RPMI7951 (cell line): ENCODE measurements at places on chromosomes 5 and 9. TPM values are rescaled to one million over a fixed set of nuclear protein-coding genes. Genes with fewer than 3 reads are reported as not detected.
A peak's percentile ranks its signal among the peaks of the same experiment; 100 is the strongest.

GRCh38 chr5:160750938-160751657 lies 100.9 kb downstream of the ATP10B start:
- DNase-seq, result no peak

- no peak for DNase-seq
Measured at GRCh38 chr5:639584-640213, 27.6 kb downstream of the CEP72 start.

DNA sequence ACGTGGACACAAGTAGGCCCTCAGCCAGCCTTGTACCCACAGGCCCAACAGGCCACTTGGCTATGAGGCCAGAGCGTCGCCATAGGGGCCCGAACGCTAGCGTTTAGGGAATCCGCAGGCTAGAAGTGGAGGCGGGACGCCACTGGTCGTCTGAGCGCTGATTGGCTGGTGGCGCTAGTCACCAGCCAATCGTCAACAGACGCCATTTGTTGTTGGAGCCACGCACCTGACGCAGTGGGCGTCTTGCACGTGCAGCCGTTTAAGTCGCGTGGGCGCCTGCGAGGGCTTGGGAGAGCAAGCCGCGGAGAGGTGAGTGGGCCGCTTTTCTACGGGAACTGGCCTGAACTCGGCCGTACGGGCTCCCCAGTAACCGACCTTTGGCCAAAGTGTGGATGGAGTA lies at the start of gene DDX4:
Gene DDX4, plus strand, starts transcription at position 269 of the 400 bp plus-strand sequence. CDS start 903 bp downstream, outside the sequence.
- no peak for DNase-seq

DNA sequence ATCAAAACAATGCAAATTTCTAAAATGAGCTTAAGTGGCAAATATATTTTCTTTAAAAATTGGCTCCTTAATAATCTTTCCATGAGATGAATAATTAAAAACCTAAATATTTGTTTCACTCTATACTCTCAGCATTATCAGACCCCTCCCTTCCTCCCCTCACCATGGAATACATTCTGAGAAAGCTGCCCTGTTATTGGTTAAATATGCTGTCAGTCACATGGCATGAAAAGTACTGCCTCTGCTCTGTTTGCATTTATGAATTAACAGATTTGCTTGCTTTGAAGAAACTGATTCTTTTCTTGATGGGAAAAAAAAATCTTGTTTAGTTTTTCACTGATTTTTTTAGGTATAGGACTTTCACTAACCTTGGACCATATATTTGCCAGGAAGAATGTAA lies 17.0 kb upstream of the RPS23 start:
- peak; percentile 70 for DNase-seq

DNA sequence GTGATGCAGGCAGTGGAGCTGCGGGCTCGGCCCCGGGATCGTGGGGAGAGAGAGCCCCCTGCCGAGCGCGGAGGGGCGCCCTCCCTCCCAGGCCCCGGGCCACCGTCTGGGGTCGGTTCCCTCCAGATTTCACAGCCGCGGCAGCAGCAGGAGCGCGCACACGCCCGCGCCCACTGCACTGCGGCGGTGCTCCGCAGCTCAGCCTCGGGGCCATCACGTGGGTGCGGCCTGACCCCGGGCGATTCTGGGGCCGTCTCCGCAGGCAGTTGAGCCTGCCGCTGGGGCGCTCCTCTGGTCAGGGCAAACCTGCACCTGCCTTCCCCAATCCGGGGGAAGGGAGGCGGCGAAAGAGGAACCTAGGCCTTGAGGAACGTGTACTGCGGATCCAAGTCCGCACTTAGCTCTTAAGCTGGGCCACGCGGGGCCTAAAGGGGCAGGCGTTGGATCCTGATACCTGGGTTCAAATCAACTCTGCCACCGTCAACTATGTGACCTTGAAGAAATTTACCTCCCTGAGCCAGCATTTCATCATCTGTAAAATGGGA lies 9.4 kb upstream of the DELE1 start:
- DNase-seq, result no peak

DNA sequence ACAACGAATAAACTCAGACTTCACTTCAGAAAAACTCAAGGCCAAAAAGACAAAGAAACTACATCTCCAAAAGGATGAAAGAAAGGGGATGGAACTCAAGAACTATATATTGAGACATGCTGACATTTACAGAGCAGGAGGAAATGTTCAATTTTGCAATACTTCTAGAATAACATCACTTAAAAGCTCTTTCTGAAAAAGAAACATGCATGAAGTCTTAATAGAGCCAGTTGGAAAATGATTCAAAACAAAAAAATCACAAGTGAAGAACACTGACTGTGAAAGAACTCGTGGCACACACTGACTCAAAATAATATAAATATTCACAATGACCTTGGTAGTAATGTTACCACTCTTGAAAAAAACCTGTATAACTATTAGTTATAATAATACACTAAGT lies 267.8 kb upstream of the NREP start:
- DNase-seq, result no peak

- peak; percentile 54 for DNase-seq
Measured at GRCh38 chr9:105608721-105609598, 51.0 kb downstream of the FKTN start.

DNA sequence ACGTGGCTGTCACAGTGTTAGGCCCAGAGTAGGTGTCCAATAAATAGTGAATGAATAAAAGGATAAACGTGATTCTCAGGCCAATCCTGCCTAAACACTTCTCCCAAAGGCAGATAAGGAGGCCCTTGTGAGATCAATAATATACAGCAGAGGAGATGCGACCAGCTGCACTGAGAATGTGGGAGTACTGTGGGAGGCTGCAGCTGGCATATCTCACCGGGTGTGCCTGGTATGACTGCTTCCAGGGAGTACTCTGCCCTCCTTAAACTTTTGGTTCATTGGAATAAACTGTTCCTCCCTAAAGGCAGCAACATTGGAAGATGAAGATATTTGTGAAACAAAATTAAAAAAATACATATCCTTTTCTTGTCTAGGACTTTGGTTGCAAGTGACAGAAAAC lies 57.1 kb upstream of the PTPN3 start:
- DNase-seq, result no peak

- DNase-seq, result peak; percentile 66
Measured at GRCh38 chr5:16856531-16856930, 79.6 kb downstream of the MYO10 start.

DNA sequence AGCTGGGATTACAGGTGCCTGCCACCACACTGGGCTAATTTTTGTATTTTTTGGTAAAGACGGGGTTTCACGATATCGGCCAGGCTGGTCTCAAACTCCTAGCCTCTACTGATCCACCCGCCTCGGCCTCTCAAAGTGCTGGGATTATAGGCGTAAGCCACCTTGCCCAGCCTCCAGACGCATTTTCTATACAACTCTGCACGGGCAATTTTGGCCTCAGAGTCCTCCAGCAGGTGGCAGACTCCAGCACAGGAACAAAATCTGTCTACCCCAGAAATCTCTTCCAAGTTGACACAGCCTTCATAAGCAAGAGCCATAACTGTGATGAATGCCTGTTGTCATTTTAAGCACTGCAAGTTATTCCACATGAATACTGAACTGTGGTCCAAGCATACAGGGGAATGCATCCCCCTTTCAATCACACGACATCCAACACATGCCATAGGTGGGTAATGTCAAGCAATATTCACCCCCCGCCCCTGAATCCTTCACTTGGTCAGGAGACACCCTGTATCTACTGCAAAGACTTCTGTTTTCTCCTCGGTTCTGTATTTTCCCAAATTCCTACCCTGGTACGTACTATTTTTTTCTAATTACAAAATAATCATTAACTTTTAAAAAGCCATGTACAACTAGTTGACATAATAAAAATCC lies 50.8 kb downstream of the ALDH7A1 start:
- peak; percentile 30 for DNase-seq

Gene IL33
- under 0.01 TPM in 1 of 2 replicates, not detected in the other for total RNA-seq

Gene SLC46A2
- not detected in 2 replicates for total RNA-seq

Gene SPINK6
- total RNA-seq, result not detected in 2 replicates

Gene GPX3
- 3.1 and 4.4 TPM in 2 replicates for total RNA-seq

Gene NR5A1
- total RNA-seq, result not detected in 2 replicates
